ENCODE measurements at places on chromosomes 12 and 14.

DNA sequence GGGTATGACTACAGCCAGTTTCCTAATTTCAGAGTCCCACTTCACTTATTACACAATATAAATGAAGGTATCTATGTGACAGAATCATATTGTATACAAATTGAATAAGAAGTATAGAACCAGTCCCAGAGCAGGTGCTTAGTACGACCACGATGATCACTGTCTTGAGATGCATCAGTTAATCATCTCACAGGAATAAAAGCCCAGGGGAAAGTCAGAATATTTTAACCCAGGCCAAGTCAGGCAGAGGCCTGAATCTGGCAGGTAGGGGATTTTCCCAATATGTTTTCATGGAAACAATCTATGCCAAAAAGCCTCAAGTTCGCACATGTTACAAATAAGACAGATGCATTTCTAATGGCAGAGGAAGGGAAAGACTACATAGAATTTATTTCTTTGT, 758.4 kb downstream of the BCL11B start:
- no peak for DNase-seq

- DNase-seq, result no peak
Measured at GRCh38 chr12:113601656-113602263, 130.1 kb upstream of the LHX5 start.

DNA sequence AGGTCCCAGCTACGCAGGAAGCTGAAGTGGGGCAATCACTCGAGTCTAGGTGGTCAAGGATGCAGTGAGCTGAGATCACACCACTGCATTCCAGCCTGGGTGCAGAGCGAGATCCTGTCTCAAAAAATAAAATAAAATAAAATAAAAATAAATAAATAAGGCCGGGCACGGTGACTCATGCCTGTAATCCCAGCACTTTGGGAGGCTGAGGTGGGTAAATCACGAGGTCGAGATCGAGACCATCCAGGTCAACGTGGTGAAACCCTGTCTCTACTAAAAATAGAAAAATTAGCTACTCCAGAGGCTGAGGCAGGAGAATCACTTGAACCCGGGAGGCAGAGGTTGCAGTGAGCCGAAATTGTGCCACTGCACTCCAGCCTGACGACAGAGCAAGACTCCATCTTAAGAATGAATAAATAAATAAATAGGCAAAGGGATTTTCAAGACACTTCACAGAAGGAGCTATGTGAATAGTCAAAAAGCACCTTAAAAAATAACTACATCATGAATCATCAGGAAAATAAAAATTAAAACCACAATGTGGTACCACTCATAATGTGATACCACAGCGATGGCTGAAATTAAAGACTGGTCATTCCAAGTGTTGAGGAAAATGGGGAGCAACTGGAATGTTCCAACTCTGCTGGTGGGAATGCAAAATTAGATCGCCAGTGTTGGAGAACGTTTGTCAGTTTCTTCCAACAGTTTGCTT, 92.9 kb upstream of the TBX3 start:
- no peak for DNase-seq

DNA sequence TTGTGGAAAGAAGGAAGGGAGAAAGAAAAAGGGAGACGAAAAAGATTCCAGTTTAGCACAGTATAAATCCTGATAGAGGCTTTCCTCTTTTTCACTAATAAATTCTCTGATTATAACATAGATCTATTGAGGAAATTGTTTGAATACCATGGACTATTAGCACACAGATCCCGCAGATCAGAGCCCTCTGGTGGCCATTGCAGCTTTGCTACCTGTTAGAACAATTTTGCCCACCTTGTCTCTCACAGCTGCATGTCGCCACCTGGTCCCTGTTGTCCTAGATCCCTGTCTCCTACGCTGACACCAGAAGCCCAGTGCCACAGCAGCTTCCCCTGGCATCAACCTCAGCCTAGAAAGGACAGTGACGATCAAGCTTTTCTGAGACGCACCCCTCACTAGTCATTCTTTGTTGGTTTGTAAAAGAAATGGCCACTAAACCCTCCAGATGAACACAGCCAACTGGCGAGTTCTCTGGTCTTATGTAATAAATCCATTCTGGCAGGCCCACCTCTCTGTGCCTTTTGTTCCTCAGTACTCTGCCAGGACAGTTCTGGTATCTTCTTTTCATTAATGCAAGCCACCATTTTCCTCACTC, 9.9 kb downstream of the GPHB5 start:
- no peak for DNase-seq

GRCh38 chr12:113060336-113060960, 3.9 kb downstream of the DTX1 start:
- no peak for DNase-seq

- DNase-seq, result no peak
Measured at GRCh38 chr12:27899151-27899661, 73.3 kb downstream of the PTHLH start.

- no peak for DNase-seq
Measured at GRCh38 chr12:31729705-31730104, 884 bp upstream of the AMN1 start.

DNA sequence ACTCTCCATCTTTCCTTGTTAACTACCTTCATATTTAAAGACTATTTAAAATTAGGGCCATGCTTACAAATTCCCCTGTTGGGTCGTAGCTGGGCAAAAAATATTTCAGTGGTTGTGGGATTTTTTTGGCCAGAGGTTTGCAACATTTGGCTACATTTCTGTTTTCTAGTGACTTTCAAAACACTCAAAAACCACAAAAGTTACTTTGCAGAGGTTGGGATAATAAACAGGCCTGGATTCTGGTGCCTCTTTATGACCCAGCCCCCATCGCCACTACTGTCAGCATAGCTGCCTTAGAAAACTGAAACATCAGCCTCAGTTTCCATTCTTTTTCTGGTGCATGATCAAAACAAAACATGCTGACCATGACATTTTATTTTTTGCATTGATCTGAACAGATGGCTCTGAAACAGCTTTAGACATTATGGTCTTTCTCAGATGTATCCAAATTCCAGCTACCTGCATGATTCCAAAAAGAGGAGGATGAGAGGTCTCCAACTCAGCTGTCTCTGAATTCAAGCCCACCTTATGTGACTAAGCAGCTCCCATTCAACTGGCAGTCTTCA, 5.2 kb downstream of the DPF3 start:
- no peak for DNase-seq

DNA sequence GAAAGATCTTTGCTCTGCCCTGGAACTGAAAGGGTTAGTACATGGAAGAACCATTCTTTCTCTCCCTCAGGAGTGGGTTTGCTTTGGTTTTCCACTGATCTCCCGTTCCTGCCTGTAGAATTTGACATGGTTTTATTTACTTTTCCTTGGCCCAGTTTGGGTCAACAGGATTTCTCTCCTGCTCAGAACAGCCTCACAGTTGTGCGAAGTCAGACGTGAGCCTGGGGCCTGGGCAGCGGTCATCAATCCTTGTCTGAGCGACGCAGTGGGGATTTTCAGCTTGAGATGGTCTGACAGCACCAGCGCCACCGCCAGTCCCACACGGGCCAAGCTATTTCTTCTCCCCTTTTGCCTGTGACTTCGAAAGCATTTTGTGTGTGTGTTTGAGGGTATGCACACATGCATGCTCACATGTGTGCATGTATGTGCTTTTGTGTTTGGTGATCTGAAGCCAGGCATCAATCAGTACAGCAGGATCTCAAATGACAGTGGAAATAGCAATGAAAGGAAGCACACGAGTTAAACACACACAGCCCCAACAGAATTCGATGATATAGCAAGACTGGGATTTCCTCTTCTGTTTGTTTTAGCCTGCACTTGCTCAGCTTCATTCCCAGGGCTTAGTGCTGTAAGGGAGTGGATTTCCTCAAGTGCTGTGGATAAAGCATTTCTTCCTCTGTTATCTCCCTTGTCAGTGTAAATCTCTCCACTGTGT, 58.3 kb downstream of the SMOC1 start:
- DNase-seq, result no peak

- DNase-seq, result peak; percentile 44
Measured at GRCh38 chr14:67240168-67240932, 885 bp upstream of the PALS1 start.

DNA sequence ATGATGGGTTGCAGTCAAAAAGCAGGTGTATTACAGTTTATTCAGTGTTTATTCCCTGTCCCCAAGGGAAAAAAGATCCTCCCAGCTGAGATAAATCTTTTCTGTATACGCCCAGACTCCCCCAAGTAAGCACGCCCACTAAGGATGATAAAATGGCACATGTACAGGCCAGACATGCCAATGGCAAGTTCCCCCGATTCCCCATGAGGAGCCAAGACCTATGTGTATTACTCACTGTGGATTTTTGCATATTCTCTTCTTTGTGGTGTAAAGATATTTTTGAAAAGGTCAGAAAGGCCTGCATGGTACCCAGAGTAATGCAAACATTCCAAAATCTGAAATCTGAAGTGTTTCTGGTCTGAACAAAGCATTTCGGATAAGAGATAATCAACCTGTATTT, 22.2 kb downstream of the NR2C1 start:
- no peak for DNase-seq

DNA sequence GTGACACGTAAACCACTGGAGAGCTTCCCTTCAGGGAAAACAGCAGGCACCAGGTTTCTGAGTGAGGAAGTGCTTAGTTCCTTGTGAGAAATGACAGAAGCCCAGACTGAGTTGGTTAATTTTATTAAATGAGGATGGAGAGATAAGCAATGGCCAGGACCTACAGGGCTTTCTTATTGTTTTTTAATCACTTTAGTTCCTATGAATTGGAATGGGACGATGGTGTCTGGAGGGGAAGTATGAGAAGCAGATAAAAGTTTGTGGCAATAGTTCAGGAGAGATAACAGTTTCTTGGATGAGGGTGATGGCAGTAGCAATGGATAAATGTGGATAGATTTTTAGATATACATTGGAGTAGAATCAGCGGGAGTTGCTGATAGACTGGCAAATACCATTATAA, 86.5 kb upstream of the PTPRR start:
- DNase-seq, result no peak

GRCh38 chr12:121438905-121439304, 39.0 kb downstream of the RNF34 start:
- no peak for DNase-seq

GRCh38 chr12:91307957-91308670, 125.5 kb upstream of the DCN start:
- DNase-seq, result no peak

- DNase-seq, result no peak
Measured at GRCh38 chr12:107369006-107369405, 275.7 kb upstream of the CRY1 start.

DNA sequence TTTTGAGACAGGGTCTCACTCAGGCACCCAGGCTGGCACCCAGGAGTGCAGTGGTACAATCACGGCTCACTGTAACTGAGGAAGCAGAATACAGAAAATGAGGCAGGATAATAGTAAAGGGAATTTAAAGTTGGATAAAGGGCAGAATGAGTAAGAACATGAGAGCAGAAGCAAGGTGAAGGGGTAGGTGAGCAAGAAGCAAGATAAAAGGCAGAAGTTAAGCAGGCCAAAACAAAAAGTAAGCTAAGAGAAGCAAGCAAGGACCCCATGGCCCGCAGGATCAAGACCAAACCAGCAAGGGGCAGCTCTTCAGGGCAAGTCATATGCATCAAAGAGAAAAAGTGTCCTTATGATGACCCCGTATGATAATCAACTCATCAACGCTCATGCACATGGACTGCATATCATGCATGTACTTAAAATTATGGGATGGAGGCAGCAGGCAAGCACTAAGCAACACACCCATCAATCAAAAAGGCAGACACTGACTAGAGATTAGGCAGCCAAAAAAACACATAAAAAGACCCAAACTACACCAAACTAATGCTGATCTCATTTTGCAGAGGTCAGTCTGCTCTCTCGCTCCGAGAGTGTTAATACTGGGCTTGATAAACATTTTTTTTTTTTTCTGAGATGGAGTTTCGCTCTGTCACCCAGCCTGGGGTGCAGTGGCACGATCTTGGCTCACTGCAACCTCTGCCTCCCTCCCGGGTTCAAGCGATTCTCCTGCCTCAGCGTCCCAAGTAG, 11.6 kb downstream of the TIMELESS start:
- no peak for DNase-seq

GRCh38 chr14:103310576-103311095, 23.4 kb upstream of the EIF5 start:
- no peak for DNase-seq

- DNase-seq, result no peak
Measured at GRCh38 chr14:94045101-94045500, 19.0 kb downstream of the OTUB2 start.

GRCh38 chr14:91374879-91375702, 42.5 kb downstream of the CCDC88C start:
- DNase-seq, result no peak

DNA sequence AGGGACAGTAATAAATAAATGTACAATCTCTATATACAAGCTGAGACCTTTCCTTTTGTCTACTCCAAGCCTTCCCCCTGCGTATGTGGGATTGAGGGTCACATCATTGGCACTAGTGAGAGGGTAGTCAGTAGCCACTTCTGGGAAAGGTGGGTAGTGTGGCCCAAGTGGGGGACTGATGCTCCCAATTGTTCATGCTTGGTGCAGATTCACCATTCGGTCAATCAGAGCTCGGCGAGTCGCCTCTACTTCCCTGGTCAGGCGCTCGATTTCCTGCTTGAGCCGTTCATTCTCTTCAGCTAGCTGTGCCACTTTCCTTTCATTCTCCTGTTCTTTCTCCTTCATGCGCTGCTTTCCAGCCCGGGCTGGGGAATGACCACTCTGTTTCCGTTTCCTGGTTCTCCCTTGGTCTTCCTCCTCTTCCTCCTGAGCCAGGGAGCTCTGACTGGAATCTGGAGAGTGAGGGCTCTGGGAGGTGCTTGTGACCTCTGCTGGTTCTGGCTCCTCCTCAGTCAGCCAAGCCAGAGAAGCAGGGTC, 3.6 kb downstream of the DDIT3 start:
- DNase-seq, result no peak

Data from uterus (tissue), 4 donors.